ENCODE measurements at places on chromosomes 11 and 22.

DNA sequence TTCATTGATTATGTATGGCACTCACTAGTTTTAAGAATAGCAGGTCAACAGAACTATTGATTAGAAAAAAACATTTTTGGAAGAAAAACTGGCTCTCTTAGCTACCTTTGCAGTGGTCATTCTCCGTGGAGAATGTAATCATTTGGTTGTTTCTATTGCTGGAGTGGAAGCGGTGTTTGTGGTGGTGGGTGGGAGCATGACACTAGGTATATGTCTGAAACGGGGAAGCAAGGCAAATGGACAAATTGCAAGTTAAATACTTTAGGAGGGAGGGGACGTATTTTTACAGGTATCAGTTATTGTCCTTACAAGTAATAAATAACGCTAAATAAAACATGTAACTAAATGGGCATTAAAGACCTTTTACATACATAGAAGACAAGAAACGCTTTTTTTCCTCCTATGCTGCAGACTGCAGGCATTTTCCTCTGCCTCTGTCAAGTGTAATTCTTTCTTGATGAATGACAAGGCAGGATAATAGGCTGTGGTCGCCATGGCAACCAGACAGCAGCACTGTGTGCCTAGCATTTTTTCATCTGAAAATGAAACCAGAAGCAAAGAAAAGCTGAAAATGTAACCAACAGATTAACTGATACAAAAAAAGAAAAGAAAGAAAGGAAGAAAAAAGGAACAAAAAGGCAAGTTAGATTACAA lies 46.2 kb downstream of the BLID start:
- no peak for DNase-seq

GRCh38 chr11:35844579-35844978 lies 99.3 kb upstream of the LDLRAD3 start:
- DNase-seq: no peak

DNA sequence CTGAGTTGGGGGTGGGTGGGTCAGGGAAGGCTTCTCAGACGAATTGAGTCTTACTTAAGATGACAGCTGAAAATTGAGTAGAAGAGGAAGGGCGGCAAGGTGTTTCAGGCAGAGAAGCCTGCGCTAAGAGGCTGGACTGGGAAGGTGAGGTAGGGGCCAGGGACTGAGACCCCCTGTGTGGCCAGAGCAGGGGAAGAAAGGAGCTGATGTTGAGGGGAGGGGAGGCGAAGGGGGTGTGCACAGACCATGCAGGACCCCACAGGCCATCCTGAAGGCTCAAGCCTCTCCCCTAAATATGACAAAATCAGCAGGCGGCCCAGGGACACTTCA lies 40.6 kb upstream of the CREB3L1 start:
- DNase-seq: no peak

DNA sequence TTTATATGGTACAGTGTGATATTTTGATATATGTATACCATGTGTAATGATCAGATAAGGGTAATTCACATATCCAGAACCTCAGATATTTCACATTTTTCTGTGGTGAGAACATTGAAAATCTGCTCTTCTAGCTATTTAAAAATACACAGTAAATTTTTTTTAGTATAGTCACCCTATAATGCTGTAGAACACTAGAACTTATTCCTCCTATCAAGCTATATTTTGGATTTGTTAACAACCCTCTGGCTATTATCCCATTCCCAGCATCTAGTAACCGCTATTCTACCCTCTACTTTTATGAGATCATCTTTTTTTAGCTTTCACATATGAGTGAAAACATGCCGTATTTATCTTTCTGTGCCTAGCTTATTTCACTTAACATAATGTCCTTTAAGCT lies 65.5 kb upstream of the SYT9 start:
- DNase-seq: no peak

- DNase-seq: no peak
Measured at GRCh38 chr22:49140911-49141665, 686.6 kb downstream of the BRD1 start.

GRCh38 chr22:23180893-23181720 lies 798 bp downstream of the BCR start:
- no peak for DNase-seq

DNA sequence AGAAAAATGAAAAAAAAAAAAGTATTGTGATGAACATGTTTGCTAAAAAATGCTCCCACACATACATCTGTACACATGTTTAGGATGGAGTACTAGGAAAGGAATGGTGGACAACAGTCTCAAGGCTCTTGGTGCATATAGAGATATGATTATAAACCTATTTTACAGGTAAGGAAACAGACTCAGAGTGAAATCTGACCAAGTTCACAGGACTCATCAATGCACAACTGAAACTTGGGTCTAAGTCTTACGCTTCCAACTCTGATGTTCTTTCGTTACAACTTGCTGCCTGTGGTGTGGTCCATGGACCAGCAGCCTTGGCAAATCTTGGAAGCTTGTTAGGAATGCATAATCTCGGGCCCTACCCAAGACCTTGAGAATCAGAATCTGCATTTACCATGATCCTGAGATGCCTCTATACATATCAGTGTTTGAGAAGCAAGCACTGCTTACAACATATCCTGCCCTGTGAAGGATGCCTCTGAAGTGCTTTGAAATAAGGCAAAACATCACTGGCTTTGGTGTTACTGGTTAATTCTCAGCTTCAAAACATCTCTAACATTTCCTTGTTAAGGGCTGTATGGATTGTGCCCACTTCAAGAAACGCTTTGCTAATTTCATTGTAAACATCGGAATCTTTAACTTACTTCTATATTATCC lies 39.9 kb upstream of the NUP160 start:
- DNase-seq: no peak

- no peak for DNase-seq
Measured at GRCh38 chr11:35418282-35419183, 825 bp downstream of the SLC1A2 start.

- DNase-seq: no peak
Measured at GRCh38 chr11:76578654-76579055, 91.9 kb downstream of the LRRC32 start.

DNA sequence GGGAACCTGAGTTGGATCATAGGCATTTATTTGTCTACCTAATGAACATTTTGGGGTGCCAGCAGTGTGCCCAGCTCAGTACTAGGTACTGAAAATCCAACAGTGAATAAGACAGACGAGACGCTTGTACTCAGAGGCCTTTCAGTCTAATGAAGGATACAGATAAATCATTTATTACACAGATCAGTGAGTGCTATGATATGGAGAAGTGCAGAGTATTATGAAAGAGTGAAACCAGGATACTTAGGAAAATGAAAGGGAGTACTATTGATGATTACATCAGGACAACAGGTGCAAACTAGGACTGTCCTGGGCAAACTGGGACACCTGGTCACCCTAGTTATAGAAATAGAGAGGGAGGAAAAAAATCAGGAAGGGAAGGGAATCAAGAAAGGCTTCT lies 207.5 kb upstream of the NCAM1 start:
- DNase-seq: no peak

DNA sequence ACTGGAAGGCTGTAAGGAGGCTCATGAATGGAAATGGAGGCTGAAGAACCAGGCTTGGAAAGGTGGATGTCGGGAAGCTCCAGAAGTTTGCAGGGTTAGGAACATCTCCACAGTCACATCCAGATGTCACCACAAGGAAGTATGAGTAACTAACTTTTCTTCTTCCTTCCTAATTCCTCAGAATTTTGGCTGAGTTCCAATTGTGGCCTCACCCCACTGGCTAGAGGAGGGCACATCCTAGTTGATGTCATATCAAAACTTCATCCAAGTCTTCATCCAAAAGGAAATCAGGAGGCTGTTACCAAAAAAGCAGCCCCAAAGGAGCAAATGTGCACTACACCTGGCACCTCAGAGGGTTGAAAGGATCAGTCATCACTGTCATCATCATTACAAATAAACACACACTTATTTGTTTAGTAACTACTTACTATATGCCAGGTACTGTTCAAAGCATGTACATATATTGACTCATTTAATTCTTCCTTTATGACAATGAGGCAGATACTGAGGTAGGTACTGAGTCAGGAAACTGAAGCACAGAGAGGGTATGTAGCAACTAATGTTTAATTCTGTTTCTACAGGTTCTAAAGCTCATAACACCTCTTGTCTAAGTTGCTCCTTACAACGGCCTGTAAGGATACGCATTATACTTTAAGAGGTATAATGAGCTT lies 7.3 kb upstream of the PTPN5 start:
- DNase-seq: no peak

- DNase-seq: no peak
Measured at GRCh38 chr22:28822930-28823551, 22.7 kb upstream of the XBP1 start.

- DNase-seq: no peak
Measured at GRCh38 chr11:100851147-100851546, 164.1 kb downstream of the ARHGAP42 start.

- no peak for DNase-seq
Measured at GRCh38 chr11:66311470-66311964, 5.3 kb downstream of the CD248 start.

DNA sequence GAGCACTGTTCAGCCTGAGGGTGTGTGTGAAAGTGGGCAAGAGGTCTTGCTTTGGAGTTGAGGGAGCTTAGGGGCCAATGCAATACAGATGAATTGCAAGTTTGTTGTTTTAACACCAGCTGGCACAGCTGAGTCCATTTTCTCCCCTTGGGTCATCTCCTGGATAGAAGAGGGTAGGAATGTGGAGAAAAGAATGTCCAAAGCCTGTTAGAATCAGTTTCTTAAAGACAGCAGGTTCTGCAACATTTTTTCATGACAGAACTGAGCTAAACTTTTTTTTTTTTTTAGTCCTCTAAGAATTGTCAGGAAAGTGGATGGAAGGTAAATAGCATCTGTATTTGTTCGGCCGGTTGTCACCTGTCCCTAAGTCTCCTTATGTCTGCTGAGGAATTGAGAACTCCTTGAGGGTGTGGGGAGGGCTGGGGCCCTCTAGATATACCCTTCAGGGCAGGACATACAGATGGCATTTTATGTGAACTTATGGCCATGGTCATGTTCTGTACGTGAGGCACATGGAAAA lies 211.1 kb upstream of the CADM1 start:
- DNase-seq: no peak

DNA sequence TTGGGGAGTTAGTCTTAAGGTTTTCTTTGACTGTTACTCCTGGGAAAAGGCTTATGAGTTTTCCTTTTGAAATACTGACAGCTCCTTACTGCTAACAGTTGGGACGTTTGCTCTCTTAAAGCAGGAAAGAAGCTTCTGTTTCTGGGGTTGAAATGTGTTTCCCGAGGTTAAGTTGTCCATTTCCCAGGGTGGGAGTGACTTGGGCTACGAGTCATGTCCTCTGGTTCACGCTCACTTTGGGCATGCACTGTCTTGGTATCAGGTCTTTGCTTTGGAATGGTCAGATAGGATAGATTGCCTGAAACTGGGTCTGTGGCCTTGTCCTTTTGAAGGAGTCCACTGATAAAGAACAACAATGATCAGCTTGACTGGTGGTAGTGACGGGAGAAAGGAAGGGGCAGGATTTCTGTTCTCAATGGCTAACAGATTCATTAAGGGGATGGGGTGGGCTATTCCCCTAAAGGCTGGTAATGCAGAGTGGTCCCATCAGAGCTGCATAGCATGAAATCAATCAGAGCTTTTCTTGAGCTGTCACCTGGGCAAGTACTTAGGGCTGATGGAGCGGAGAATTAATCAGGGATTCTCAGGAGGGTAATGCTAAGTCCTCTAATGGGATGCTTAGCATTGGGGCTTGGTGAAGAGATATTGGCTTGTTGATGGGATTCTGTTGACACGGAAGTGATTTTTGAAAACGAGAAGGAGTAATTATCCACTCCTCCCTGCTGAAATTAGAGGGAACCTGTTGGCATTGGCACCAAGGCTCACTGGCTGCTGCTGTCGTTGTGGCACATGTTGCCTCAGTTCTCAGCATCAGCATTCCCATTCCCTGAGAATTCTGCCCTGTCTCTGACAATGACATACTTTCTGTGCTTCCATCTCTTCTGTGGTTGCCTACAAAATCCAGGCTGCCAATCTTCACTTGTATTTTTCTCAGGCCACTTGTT lies 81.6 kb downstream of the TEAD1 start:
- DNase-seq: no peak

All from cerebellar nuclear complex (tissue), 1 donor.